GF-D8 (cell line): ENCODE measurements at places on chromosomes 13 and 19.

- no peak for DNase-seq
Measured at GRCh38 chr13:70829748-70830147, 721.5 kb upstream of the KLHL1 start.

DNA sequence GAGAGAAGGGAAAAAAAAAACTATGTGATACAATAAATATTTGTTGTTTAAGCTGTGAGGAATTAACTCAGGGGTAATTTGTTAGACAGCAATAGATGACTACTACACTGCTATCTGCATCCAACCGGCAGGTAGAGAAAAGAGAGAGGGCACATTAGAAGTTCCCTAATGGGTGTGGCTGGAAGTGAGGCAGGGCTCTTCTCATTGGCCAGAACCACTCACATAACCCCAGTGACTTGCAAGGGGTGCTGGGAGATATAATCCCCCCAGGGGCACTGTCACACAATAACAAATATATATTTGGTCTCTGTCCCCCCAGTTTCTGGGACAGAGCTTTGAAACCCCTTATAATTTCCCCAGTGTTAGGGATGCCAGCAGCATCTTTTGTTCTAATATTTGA is 24.3 kb downstream of the FGF21 start:
- DNase-seq = no peak

GRCh38 chr13:29369060-29369743 is 226.3 kb downstream of the SLC7A1 start:
- DNase-seq = peak; percentile 62

GRCh38 chr19:53977429-53977990 is 13.9 kb upstream of the CACNG6 start:
- DNase-seq = peak; percentile 45

GRCh38 chr19:2679439-2679838 is 23.1 kb downstream of the GNG7 start:
- no peak for DNase-seq

GRCh38 chr13:78609464-78610205 is 6.3 kb upstream of the POU4F1 start:
- DNase-seq = no peak

DNA sequence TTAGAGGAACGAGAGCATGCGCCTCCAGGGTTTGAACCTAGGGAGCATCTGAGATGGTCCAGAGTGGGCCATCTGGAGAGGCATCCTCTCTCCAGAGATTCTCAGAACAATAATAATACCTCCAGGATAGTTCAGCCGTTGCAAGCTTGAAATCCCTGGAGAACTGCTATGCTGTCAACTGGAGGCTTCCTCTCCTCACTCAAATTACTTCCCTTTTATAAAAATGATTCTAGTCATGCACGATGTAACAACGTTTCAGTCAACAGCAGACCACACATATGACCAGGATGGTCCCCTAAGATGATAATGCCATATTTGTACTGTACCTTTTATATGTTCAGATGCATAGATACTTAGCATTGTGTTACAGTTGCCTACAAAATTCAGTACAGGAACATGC is 108.7 kb downstream of the SHISA2 start:
- DNase-seq = no peak

- DNase-seq = no peak
Measured at GRCh38 chr13:57629821-57630235, 1.7 kb upstream of the PCDH17 start.

GRCh38 chr19:29299416-29300380 is 86.7 kb upstream of the UQCRFS1 start:
- DNase-seq = no peak

DNA sequence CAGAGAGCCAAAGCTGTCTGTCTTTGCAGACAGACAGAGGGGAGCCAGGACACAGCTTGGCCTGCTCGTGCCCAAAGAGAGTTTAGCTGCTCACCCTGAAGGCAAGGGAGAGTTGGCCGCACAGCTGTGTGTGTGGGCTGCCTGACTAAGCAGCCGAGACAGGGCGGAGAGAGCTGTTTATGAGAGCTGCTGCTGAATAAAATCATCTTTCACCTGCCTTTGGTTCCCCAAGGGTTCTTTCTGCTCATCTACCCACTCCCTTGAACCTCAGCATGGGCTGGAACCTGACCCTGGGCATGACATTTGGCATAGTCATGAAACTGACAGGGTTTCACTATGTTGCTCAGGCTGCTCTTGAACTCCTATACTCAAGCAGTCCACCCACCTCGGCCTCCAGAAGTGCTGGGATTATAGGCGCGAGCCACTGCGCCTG is 98.2 kb downstream of the RBM26 start:
- no peak for DNase-seq

DNA sequence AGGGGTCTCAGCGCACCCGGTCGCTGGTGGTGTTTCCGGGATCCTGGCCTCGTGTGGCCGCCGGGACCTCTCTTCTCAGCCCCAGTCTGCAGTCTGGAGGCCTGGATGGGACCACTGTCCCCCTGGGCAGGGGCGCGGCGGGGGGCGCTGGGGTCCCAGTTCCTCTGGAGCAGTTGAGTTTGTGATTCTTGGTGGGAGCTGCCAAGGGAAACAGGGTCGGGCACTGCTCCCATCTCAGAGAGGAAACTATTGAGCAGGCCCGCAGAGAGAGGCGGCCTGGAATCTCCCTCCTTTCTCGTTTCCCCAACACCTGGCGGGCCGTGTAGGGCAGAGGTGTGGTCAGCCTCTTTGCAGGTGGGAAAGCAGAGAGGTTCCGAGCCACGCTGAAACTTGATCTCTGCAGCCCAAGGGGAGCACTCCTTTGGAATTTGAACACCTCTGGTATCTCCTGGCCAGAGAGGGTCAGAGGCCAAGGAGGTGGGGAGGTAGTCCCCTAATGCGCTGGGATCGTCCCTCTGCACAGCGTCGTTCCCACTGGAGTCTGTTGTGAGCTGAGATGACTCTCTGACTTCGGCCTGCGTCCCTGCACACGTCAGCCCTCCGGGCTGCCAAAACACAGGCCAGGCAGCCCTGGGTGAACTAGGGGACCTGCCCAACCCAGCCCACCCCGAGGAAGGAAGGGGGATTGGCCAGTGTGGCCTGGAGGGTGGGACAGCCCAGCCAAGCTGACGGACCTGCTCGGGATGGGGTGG is 741 bp downstream of the PLEKHF1 start:
- no peak for DNase-seq

GRCh38 chr13:95642028-95642621 is 2.4 kb downstream of the DZIP1 start:
- no peak for DNase-seq

DNA sequence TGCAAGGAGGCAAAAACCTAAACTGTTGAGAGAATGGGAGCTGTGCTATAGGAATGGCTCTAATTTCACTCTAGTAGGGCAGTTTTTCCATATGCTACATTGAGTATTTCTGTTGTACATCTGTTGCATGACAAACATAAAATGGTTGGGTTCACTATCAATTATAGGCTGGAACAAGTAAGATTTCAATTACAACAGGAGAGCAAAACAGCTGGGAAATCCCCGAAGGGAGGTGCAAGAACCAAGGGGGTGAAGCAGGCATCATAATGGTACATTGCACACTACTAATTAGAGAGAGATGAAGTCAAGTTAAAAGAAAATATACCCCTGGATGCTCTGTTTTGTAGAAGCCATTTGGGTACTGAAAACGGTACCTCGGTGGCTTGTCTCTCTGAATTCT is 389.5 kb downstream of the PCDH9 start:
- DNase-seq = no peak

GRCh38 chr13:90230311-90230710 is 1117.2 kb upstream of the MIR17HG start:
- no peak for DNase-seq

- DNase-seq = no peak
Measured at GRCh38 chr13:99158846-99159245, 41.8 kb upstream of the UBAC2 start.

DNA sequence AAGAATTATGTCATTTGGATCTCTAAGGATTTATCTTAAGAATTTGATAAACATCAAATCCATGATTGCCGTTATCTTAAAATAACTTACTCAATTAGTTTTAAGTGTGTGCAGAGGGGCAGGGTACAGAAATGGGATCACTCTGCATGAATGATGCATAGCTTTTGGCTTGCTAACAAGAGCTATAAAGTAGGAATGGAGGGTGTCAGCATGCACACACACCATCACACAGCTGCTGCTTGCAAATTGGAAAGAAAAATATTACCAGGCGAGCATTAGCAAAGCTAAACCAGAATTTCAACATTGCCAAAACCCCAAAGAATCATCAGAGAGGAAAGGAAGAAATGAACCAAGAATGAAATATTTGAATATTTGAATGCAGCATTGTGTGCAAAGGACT is 580.6 kb downstream of the LMO7 start:
- DNase-seq = no peak

DNA sequence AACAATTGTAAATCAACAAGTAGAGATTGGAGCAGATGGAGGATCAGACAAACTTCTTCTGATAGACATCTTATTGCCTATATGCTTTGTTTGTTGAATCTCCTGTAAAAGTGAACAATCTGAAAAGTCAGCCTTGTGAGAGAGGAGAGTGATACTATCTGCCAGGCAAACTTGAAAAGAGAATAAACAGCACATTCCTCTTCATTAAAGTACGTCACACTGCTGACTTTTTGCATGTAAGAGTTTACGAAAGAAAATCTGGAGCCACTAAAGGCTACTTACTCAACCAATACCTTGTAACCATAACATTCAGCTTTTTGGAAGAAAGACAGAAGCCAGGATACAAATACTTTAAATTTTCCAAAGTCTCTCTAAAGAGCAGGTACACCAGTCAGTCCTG is 42.5 kb downstream of the EDNRB start:
- no peak for DNase-seq

GRCh38 chr19:29966588-29967249 is 24.7 kb downstream of the URI1 start:
- peak; percentile 29 for DNase-seq

- no peak for DNase-seq
Measured at GRCh38 chr13:109273326-109273751, 513.0 kb downstream of the IRS2 start.

- DNase-seq = peak; percentile 41
Measured at GRCh38 chr19:4373601-4374497, 26.5 kb downstream of the SH3GL1 start.

DNA sequence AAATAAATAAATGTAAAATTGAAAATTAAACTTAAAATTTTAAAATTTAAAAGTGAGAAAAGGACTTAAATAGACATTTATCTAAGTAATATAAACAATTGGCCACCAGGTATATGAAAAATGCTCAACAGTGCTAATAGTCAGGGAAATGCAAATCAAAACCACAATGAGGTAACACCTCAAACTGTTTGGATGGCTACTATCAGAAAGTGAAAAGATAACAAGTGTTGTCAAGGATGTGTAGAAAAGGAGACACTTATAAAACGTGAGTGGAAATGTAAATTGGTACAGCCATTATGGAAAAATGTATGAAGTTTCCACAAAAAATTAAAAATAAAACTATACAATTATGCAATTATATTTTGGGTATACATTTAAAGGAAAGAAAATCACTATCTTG is 752.2 kb downstream of the EFNB2 start:
- no peak for DNase-seq
